ENCODE measurements at places on chromosomes 6 and 20. TPM values are rescaled to one million over a fixed set of nuclear protein-coding genes. Genes with fewer than 3 reads are reported as not detected.

Gene CAP2
- 0.81 TPM for total RNA-seq

Gene BTN1A1
- total RNA-seq: not detected

Gene BTNL2
- total RNA-seq: not detected

Gene F13A1
- not detected for total RNA-seq

Gene C6orf132
- 136 TPM for total RNA-seq

Gene PIM1
- total RNA-seq: 23.6 TPM

Gene TMEM14A
- total RNA-seq: 26.9 TPM

Gene NKAPL
- total RNA-seq: not detected

Gene PAK5
- total RNA-seq: not detected

Gene ZNF217
- 16.9 TPM for total RNA-seq

Gene PDE7B
- not detected for total RNA-seq

Gene C20orf144
- not detected for total RNA-seq

Gene GRIK2
- not detected for total RNA-seq

Gene CENPW
- total RNA-seq: 21.0 TPM

Gene CD93
- not detected for total RNA-seq

Gene NKX2-2
- total RNA-seq: not detected

Gene KIAA1755
- total RNA-seq: 0.05 TPM

Gene OR12D3
- total RNA-seq: not detected

Gene RBM24
- not detected for total RNA-seq

Gene LPA
- not detected for total RNA-seq

Gene CD83
- total RNA-seq: 0.73 TPM

Gene RALGAPB
- 20.0 TPM for total RNA-seq

Gene SLC25A27
- 5.8 TPM for total RNA-seq

Gene KCNQ2
- total RNA-seq: 0.13 TPM

Gene POLH
- 4.7 TPM for total RNA-seq

Gene PRND
- not detected for total RNA-seq

Gene COX4I2
- total RNA-seq: not detected

Gene TMEM200A
- total RNA-seq: not detected

Gene TOMM6
- total RNA-seq: 83.4 TPM

Gene CFAP206
- total RNA-seq: not detected

Data from HT-29 (cell line).